ENCODE measurements at places on chromosomes 7 and 10.

DNA sequence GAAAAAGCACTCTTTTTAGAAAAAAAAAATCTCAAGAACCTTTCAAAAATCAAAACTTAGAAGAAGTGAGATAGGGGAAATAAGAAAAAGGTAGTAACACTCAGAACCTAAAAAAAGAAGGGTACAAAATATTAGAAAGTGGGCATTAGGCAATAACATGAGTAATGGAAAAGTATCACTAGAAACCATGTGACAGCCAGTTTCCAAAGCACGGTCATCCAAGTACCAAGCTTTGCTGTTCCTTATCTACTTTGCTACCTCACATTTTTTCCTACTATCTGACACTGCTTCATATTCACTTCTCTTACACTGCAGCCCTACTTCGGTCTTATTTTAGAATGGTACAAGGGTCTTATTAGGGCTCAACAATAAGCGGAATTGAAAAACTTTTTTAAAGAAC, 30.3 kb downstream of the IMMP2L start:
- DNase-seq, result no peak

DNA sequence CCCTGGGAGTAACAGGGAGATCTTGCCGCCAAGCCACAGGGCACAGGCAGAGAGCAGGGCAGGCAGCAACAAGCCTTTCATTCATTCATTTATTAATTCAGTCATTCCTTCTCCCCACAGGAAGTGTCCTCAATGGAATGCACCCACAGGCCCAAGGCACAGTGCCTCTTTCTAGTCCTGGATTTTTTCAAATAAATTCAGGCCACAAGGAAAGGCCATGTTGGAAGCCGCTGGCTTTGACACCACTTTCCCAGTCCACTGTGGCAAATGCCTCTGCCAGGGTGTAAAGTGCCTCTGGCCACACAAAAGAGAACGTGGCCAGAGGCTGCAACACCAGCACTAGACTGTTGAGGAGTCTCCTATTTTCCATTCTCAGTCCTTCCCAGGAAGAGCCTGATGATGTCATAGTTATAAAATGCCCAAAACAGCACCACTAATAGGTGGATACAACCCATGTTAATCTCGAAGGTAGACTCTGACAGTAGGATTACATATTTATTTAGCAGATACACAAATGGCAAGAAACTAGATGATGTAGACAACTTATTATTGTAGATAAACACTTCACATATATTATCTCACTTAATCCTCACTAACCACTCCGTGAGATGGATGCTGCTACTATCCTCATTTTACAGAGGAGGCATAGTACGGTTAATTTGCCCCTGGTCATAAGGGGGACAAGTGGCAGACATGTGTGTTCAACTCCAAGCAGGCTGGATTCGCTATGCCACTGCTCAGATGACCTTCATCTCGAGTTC, 5.5 kb downstream of the JAZF1 start:
- no peak for DNase-seq

DNA sequence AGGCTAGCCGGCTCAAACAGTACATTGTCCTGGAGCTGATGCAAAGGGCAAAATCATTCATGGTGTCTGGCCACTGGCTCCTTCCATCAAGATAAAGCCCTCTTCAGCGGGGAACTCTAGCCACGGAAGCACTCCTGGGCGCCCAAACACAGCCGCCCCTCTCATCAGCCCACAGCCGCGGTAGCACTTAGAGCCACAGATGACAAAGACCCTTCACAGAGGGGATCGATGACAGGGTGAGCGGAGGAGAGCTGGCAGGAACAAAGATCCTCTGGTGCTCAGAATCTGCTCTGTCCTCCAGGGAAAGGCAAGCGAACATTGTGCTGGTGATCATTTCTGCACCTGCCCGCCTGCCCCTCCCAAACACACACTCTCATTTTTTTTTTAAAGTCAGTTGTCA, 222.2 kb upstream of the NRP1 start:
- DNase-seq, result no peak

- DNase-seq, result no peak
Measured at GRCh38 chr10:62109587-62110293, 158.9 kb downstream of the RTKN2 start.

DNA sequence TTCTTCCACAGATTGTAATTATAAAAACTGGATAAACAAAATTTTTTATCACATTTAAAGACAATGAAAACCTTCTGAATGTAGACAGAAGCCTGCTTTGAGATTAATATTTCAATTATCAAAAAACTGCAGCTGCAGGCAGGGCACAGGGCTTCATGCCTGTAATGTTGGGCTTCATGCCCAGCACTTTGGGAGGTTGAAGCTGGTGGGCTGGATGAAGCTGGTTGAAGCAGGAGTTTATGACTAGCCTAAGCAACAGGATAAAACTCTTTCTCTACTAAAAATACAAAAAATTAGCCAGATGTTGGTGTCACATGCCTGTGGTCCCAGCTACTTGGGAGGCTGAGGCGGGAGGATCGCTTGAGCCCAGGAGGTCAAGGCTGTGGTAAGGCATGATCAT, 41.2 kb downstream of the PDZD8 start:
- DNase-seq, result no peak

DNA sequence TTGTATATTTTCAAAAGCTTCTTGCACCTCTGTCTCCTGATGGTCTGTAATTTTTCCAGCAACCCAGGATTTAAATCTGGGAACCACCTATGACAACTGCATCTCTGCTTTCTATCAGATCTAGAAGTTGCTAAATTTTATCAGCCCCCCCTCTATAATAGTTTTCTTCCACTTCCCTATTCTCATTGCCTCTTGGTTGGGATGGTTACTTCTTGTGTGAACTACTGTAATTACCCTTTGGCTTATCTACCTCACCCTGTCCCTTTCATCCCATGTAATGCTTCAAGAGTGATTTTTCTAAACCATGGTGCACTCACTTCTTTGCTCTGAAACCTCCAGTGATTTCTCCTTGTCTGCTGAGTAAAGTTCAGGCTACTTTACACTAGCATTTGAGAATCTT, 92.3 kb downstream of the BMPR1A start:
- DNase-seq, result no peak

- no peak for DNase-seq
Measured at GRCh38 chr10:126043389-126043788, 147.0 kb downstream of the FANK1 start.

- DNase-seq, result no peak
Measured at GRCh38 chr7:131522325-131522930, 34.0 kb downstream of the PODXL start.

GRCh38 chr7:128893251-128894100, 17.0 kb downstream of the KCP start:
- no peak for DNase-seq

- no peak for DNase-seq
Measured at GRCh38 chr10:32229170-32229569, 117.8 kb downstream of the EPC1 start.

DNA sequence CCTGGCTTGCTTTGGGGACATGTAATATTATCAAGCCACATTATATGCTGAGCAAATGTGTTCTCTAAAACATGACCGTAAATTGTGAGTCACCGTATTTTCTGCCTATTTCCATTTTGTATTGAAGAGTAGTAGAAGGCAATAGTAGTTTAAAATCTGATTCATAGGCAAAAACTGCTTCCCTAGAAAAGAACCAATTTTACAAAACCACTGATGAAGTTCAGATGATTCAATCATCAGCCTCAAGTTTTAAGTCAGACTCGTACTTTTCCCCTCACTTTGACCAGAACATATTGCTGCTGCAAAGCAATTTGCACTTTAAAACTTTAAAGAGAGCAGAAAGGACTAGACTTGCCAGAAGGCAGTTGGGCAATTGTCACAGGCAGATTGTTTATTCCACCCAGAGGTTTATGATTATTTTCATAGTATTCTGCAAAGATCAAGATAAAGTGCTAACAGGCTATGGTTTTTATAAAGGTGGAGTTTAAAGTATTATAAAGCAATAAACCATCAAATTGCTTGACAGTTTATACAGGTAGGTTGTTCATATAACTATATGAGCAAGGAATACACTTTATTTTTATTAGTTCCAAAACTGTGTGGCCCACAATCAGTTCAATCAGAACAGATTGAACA, 168.2 kb downstream of the ETV1 start:
- no peak for DNase-seq

DNA sequence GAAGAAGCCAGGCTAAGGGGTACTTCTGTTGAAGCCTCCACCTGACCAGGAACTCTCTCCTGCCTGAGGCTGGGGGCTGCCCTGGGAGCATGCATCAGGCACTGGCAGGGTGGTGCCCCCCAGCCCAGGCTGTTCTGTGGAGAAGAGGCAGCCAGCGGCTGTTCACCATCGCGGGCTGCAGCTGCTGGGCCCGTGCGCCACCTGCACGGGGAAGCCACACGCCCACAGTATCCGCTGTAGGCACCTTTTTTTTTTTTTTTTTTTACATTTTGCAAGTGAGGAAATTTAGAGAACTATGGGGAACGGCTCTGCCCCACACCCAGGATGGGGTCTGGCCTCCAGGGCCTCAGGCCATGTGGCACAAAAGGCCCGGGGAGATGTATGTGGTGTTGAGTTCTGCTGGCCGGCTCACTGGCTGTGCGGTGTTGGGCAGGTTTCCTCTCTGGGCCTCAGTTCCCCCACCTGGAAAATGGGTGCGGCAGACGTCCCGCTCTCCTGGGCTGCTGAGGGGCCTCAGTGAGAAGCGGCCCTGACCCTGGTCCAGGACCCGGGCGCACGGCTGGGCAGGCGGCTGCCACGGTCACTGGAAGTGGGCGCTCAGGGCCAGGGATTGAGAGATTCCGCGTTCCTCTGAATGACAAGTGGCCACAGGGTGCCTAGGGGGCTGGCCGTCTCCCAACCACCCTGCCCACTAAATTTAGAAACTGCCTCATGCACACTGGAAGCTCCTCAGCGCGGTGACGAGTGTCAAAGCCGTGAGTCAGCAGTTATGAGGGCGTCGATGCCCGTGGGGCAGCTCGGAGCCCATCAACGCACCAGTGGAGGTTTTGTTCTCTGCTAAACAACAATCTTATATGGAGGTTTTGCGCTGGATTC, 8.8 kb upstream of the INTS1 start:
- DNase-seq, result no peak

DNA sequence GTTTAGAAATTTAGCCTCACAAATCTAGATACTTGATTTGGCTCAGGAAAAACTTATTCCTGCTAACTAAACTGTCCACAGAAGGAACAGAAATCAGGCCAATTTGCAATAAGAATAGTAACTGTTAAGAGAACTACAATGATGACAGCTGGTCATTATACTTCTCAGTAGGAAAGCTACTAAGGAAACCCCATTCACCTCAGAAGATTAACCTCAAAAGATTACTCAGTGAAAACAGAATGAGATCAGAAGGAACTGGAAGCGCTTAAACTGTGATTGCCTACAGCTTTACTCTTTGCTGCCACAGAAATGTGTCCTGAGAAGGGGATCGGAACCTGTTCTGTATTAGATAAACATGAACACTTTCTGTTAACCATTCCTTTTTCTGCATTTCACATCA, 24.3 kb upstream of the DNAJB12 start:
- DNase-seq, result no peak

GRCh38 chr7:130521258-130521951, 29.5 kb downstream of the MEST start:
- DNase-seq, result no peak
